ENCODE measurements at places on chromosomes 1 and 21. TPM values are rescaled to one million over a fixed set of nuclear protein-coding genes. Genes with fewer than 3 reads are reported as not detected.

The ANKRD35 gene
- 0.14 TPM for total RNA-seq

The PIAS3 gene
- 50.1 TPM for total RNA-seq

The TMCC2 gene
- total RNA-seq: 2.1 TPM

The SYPL2 gene
- total RNA-seq: not detected

The WRAP73 gene
- total RNA-seq: 23.0 TPM

The CLDN14 gene
- total RNA-seq: 1.0 TPM

The LTN1 gene
- total RNA-seq: 21.5 TPM

The ARHGEF10L gene
- 5.2 TPM for total RNA-seq

All from endothelial cell of umbilical vein (primary cell).